ENCODE measurements at places on chromosomes 7 and 10.

GRCh38 chr7:132677918-132678317, 101.6 kb upstream of the PLXNA4 start:
- H3K4me3 ChIP-seq, result no peak overlapping the region
- H3K36me3 ChIP-seq, result peaks cover 4% of the 10 kb centered on the region
- H3K4me1 ChIP-seq, result no peaks in the 10 kb centered on the region

- H3K4me1 ChIP-seq, result no peaks in the 10 kb centered on the region
- peaks cover 11% of the 10 kb centered on the region for H3K27me3 ChIP-seq
- peaks cover 3% of the 10 kb centered on the region for H3K36me3 ChIP-seq
These were observed 25.2 kb upstream of the OPTN start for GRCh38 chr10:13074563-13075451.

DNA sequence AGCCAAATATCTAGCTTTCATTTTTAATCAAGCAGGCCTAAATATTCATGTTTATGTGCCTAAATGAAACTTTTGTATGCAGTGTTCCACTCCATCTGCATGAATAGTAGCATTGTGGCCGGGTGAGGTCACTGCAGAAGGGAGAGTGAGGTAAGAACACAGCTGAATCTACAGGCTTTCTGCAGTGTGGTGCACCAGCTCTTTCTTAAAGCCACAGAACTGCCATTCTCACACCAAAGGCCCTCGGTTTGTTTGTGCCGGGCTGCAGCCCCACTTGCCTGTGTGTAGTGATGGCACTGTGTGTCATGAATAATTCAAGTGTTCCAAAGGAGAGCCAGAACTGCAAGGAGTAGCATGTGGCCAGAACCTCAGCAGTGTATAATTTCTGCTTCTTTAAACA, 204.1 kb downstream of the TRIL start:
- H3K27ac ChIP-seq, result no peak overlapping the region
- no peaks in the 10 kb centered on the region for H3K4me1 ChIP-seq
- H3K36me3 ChIP-seq, result no peaks in the 10 kb centered on the region
- H3K27me3 ChIP-seq, result peaks cover 4% of the 10 kb centered on the region
- no peak overlapping the region for H3K4me3 ChIP-seq

- H3K27me3 ChIP-seq, result peaks cover 3% of the 10 kb centered on the region
- no peaks in the 10 kb centered on the region for H3K36me3 ChIP-seq
- no peak overlapping the region for H3K27ac ChIP-seq
- no peaks in the 10 kb centered on the region for H3K4me1 ChIP-seq
These were observed 142.2 kb downstream of the EMX2 start for GRCh38 chr10:117684672-117685211.

GRCh38 chr10:116134322-116134721, 138.7 kb downstream of the GFRA1 start:
- H3K4me3 ChIP-seq, result no peak overlapping the region
- H3K4me1 ChIP-seq, result no peaks in the 10 kb centered on the region
- no peaks in the 10 kb centered on the region for H3K27me3 ChIP-seq
- H3K36me3 ChIP-seq, result no peaks in the 10 kb centered on the region

- H3K4me3 ChIP-seq, result no peak overlapping the region
- peaks cover 17% of the 10 kb centered on the region for H3K36me3 ChIP-seq
- DNase-seq, result no peak
- peaks cover 11% of the 10 kb centered on the region for H3K4me1 ChIP-seq
- peaks cover 3% of the 10 kb centered on the region for H3K27me3 ChIP-seq
These were observed 150.8 kb downstream of the GRK5 start for GRCh38 chr10:119358152-119358512.

- H3K4me3 ChIP-seq, result no peak overlapping the region
- H3K4me1 ChIP-seq, result peaks cover 32% of the 10 kb centered on the region
- no peaks in the 10 kb centered on the region for H3K36me3 ChIP-seq
- DNase-seq, result no peak
- H3K27ac ChIP-seq, result no peak overlapping the region
These were observed 118.1 kb upstream of the LYZL2 start for GRCh38 chr10:30747633-30748032.

DNA sequence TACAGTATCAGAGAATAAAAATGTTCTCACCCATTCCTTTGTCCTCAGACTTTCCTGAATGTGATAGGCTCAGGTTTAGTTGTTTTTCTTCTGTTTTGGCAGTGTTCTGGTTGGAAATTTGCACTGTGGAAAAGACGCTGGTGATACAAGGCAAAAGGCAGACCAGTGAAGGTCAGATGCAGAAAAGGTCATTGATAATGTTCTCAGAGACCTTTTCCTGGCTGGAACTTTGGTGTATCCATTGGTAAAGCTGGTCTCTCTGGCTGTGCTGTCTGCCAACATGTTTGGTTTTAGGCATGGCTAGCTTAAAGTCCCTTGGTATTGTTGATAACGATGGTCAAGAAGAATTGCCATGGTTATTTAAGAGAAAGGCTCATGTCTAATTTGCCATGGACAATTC, 11.5 kb downstream of the ARID5B start:
- no peak overlapping the region for H3K4me3 ChIP-seq
- H3K4me1 ChIP-seq, result peaks cover 71% of the 10 kb centered on the region
- no peak overlapping the region for H3K27ac ChIP-seq
- H3K27me3 ChIP-seq, result no peaks in the 10 kb centered on the region

DNA sequence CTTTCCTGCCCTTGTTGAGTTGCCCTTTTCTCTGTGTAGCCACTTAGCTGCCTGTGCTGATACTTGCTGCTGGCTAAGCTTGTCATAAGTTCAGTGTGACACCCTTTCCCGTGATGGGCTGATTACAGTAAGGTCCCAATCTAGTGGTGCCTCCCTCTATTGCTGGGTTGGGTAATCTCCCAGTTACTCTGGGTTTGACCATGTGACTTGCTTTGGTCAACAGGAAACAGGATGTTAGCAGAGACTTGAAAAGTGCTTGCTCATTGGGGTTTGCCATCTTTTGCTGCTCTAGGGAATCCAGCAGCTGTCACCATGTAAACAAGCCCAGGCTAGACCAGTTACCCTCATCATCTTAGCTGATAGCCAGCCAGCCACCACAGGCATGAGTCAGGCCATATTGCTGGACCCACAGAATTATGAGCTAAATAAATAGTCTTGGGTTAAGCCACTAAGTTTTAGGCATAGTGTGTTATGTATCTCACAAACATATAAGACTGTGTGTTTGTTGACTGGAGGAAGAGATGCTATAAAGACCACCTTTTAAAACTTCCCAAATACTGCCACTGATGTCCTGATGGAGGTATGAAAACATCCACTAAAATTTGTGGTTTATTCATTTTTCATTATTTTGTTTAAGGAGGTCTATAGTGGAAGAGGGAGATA, 4.0 kb upstream of the LEP start:
- peaks cover 15% of the 10 kb centered on the region for H3K4me1 ChIP-seq
- peak; percentile 15 for DNase-seq
- H3K4me3 ChIP-seq, result peak overlapping the region; percentile 15
- H3K36me3 ChIP-seq, result peaks cover 7% of the 10 kb centered on the region
- H3K27me3 ChIP-seq, result peaks cover 3% of the 10 kb centered on the region
- peak overlapping the region; percentile 36 for H3K27ac ChIP-seq

DNA sequence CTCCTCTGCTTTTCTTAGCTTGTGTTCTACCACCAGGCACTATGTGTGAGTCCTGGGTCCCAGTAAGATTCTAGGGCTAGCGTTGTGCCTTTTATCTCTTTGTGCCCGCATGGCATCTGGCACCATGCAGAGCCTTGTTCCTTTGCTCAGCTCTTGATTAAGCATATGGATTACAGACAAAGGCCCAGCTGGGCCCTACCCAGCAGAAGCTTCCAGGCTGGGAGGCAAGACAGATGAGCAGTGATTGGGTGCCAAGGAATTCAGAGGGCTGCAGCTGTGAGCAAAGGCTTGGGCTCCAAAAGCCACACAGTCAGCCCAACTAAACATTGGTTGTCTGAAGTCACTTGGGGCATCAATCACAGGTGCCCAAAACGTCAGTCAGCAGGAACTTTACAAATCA, 2.0 kb downstream of the ACSM6 start:
- H3K27me3 ChIP-seq, result peaks cover 2% of the 10 kb centered on the region
- H3K36me3 ChIP-seq, result peaks cover 3% of the 10 kb centered on the region
- H3K4me1 ChIP-seq, result no peaks in the 10 kb centered on the region
- no peak overlapping the region for H3K4me3 ChIP-seq
- no peak overlapping the region for H3K27ac ChIP-seq

GRCh38 chr7:25031432-25031831, 51.5 kb upstream of the OSBPL3 start:
- H3K4me3 ChIP-seq, result no peak overlapping the region
- no peaks in the 10 kb centered on the region for H3K36me3 ChIP-seq
- H3K27ac ChIP-seq, result no peak overlapping the region

DNA sequence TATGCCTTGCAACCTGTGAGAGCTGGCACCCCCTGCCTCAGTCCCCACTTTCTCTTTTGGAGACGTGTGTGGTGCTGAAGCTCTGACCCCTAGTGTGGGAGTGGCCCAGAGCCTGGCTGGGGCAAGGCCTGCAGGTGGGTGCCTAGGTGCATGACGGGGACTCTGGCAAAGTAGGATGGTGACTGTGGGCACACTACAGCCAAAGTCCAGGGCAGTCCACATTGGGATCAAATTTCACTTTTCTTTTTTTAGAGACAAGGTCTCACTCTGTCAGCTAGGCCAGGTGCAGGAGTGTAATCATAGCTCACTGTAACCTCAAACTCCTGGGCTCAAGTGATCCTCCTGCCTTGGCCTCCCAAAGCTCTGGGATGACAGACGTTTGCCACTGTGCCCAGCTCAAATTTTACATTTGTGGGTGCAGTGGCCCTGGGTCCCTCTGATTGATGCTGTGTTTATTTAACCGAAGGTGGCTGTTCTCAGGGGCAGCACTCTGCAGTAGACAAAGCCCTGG, 52.3 kb downstream of the NEURL1 start:
- H3K27me3 ChIP-seq, result peaks cover 2% of the 10 kb centered on the region
- peaks cover 13% of the 10 kb centered on the region for H3K4me1 ChIP-seq
- H3K27ac ChIP-seq, result no peak overlapping the region
- H3K36me3 ChIP-seq, result no peaks in the 10 kb centered on the region

GRCh38 chr7:40371806-40372440, 237.1 kb downstream of the SUGCT start:
- no peak overlapping the region for H3K27ac ChIP-seq
- no peak for DNase-seq
- H3K4me1 ChIP-seq, result no peaks in the 10 kb centered on the region
- no peaks in the 10 kb centered on the region for H3K36me3 ChIP-seq
- no peak overlapping the region for H3K4me3 ChIP-seq
- peaks cover 4% of the 10 kb centered on the region for H3K27me3 ChIP-seq

GRCh38 chr10:117132751-117133231, 5.3 kb downstream of the VAX1 start:
- peaks cover 41% of the 10 kb centered on the region for H3K27me3 ChIP-seq
- peak overlapping the region; percentile 21 for H3K4me3 ChIP-seq
- H3K27ac ChIP-seq, result no peak overlapping the region
- DNase-seq, result no peak
- peaks cover 9% of the 10 kb centered on the region for H3K4me1 ChIP-seq

GRCh38 chr7:70455925-70456324, 676.0 kb upstream of the GALNT17 start:
- H3K27ac ChIP-seq, result no peak overlapping the region
- no peaks in the 10 kb centered on the region for H3K36me3 ChIP-seq
- no peak overlapping the region for H3K4me3 ChIP-seq
- H3K4me1 ChIP-seq, result peaks cover 5% of the 10 kb centered on the region
- DNase-seq, result no peak

DNA sequence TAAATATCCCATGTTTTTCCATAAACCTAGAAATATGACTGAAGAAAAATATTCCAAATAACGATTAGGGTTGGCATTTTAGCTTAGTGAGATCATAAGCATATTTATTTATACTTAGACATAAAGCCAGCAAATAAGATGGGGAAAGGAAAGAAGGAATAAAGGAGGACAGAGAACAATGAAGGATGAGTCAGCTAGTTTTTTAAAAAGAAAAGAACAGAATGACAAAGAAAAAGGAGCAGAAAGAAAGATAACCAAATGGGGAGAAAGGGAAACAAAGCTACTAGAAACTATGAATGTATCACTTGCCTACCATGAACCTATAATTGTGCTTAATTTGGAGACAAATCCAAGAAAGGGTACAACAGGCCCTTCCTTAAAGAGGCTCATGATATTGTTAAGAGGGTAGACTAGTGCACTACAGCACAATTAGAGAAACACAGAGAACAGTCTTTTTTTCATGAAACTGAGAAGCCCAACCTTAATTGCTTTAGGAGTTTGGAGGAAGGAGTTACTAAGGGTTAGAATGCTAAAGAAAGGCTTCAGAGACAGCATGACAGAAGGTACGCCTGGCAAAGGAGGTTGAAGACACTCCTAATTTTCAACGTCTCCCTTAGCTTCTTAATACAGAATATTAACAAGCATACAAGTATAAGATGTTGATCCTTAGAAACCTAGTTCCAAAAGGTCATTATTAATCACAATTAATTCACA, 23.9 kb downstream of the HERPUD2 start:
- no peak for DNase-seq
- no peak overlapping the region for H3K4me3 ChIP-seq
- H3K4me1 ChIP-seq, result peaks cover 31% of the 10 kb centered on the region
- peaks cover 4% of the 10 kb centered on the region for H3K27me3 ChIP-seq

DNA sequence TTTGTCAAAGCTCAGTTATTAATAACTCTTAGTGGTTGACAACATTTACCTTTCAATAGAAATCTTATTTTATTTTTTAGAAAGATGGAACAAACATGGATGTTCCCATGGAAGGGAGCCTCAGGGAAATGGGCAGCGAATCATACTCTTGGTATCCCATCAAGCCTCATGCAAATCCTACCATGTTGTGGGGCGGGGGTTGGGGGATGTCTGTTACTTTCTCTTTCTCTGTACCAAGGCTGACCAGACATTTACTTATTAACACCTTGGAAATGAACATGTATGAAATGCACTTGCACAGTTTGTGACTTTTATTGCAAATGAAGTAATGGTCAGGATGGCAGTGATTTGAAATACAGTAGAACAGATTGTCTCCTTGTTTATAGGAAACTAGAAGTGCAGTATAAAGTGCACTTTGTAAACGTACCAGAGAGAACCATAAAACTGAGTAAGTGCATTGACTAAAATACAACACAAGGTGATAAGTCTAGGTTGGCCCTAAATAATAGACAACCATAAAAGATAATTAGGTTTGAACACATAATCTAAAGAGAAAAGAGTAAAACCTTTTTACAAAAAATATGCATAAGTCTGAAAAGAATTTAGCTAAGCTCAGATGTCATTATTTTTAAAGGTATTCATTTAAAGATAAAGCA, 32.4 kb downstream of the SEMA3D start:
- H3K27me3 ChIP-seq, result no peaks in the 10 kb centered on the region
- H3K36me3 ChIP-seq, result peaks cover 6% of the 10 kb centered on the region
- H3K4me1 ChIP-seq, result no peaks in the 10 kb centered on the region
